ENCODE measurements at places on chromosomes 12 and 14.
A peak's percentile ranks its signal among the peaks of the same experiment; 100 is the strongest.

GRCh38 chr14:77822307-77822706 is 22.4 kb downstream of the ADCK1 start:
- no peak for DNase-seq

DNA sequence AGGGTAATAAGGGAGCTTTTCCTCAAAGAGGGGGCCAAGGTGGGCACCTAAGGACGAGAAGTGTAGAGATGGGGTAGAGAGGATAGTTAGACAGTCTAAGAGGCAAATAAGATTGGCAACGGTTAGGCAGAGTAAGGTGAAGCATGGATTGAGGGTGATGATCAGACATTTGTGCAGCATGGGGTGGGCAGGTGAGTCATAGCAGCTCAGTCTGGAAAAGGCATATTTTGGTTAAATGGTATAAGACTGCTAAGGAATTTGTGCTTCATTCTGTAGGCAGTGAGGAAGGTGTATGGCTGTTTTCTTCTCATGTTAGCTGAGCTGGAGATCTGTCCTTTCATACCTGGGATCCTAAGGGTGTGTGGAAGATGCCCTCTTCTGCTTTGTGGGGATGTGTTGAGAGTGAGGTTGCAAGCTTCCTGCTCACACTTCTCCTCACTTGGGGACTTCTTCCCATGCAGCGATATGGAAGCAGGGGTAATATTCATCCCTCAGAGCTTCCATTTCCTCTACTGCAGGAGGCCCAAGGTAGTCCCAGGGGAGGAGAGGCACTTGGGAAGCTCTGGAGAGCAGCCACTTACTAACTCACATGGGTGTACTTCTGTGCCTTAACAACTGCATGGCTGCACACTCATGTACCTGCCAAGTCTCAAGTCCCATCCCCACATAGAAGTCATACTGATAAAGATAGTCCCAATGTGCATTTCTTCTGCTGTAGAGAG is 28.9 kb downstream of the GSG1 start:
- no peak for DNase-seq

DNA sequence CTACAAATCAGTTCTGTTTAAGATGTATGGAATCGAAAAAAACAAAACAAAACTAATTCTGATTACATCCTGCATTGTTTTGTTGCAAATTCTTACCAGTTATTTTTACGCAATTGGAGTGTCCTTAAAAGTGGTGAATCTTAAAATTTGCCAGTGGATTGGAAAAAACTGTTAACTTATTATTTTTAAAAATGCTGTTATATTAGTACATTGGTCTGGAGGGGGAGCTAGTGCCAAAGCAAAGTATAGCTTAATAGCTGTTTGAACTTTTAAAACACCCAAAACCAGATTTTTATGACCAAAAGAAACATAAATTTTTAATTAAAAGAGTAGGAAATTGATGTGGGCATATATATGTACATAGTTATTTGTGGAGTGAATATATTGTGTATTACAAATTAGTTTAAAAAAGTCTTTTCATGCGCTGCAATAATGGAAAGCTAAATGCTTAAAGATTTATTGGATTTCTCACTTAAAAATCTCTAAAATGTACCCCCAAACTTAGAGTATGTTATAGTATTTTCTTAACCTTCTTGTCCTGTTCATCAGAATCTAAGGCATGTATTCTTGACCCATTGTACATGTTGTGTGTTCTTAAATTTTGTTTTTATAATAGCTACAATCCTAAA is 2.5 kb downstream of the FUT8 start:
- no peak for DNase-seq

DNA sequence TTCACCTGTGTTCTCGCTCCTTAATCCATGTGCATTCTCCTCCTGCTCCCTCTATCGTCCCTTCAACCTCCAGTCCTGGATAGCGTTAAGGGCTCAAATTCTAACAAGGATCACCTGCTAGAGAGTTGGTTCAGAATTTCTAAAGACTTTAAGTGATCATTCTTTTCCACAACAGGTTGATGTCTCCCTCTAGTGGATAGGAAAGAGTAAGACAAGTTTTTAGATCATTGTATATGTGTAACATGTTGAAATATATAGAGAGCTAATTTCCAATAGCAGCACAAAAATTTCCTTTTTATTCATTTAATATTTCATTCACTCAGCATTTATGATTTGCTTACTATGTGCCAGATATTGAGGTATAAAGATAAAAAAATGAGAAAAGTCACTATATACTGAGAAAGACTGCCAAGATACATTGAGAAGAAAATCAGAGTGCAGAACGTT is 9.3 kb upstream of the ESR2 start:
- DNase-seq = peak; percentile 49

DNA sequence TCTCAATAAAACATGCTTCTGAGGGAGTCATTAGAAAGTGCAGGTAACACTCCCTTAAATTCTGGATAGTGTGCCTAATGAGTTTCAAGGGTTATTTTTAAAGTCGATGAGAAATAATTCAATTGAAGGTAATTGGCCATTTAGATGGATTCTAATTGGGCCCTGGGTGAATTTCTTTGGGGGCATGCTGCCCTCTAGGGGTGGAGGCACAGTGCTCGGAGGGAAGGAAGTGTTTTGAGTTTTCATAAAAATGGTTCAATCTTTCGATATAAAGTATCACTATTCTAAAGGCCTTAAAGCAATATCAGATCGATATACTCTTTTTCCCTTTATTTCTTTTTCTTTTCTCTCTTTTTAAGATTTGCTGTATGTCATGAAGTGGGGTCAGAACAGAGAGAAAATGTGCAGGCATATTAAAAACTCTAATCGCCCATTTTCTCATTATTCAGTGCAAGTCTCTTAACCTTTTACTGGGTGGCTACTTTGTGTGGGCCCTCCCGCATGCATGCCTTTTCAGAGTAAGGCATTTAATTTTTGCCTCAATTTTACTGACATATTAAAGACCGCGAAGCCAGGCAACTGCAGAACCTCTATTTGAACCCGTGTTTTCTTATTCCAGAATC is 25.5 kb downstream of the NKX2-8 start:
- DNase-seq = peak; percentile 70

- no peak for DNase-seq
Observed at GRCh38 chr12:10779103-10779502, 23.3 kb downstream of the TAS2R7 start.

DNA sequence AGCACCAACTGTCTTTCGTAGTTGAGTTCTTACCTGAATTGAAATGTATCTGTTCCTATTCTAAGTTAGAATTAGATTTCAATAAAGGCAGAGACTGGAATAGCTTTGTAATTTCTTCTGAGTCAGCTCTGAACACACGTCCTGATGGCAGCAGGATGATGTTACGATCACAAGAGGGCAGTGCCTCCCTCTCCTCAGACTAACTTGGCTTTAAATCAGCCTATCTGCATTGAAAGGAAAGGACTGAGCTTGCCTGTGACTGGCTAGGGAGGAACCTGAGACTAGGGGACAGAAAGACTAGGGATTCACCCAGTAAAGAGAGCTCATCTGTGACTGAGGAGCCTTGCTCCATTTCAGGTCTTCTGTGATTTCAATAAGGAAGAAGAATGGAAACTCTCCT is 323.7 kb upstream of the OR4E1 start:
- DNase-seq = no peak

DNA sequence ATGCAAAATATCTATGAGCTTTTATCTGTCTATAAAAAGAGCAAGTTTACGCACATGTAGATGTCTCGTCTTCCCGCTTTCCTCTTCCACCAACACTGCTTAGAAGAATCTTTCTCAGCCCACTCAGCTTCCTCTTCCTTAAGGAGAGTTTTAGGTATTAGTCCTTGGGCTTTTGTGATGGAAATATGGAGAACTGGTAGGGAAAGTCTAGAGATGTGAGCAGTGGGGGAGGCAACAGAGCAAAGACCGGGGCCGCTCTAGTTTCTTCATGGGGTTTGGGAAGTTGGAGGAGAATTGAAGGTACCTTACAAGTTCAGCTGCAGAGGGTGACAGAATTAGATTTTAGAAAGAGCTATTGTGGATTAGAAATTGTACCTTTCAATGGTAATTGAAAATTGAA is 56.3 kb upstream of the CPNE8 start:
- no peak for DNase-seq

GRCh38 chr14:95614349-95614748 is 71.9 kb upstream of the TCL1B start:
- no peak for DNase-seq

DNA sequence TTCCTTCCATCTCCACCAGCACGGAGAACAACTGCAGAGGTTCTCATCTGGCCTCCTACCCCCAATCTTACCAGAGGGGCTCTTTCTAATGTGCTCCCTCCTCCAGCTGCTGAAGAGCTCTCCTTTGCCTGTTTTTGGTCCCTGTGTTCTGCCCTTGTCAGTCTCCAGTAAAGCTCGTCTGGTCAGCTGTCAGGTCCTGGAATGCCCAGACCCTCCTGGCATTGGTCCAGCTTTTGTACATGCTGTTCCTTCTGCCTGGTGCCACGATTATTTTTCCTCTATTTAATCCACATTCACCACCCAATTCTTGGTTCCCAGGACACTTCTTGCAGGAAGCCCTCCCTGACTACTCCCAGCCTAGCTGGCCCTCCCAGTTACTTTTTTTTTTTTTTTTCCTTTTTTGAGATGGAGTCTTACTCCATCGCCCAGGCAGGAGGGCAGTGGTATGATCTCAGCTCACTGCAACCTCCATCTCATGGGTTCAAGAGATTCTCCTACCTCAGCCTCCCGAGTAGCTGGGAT is 6.5 kb downstream of the SLC8B1 start:
- no peak for DNase-seq

DNA sequence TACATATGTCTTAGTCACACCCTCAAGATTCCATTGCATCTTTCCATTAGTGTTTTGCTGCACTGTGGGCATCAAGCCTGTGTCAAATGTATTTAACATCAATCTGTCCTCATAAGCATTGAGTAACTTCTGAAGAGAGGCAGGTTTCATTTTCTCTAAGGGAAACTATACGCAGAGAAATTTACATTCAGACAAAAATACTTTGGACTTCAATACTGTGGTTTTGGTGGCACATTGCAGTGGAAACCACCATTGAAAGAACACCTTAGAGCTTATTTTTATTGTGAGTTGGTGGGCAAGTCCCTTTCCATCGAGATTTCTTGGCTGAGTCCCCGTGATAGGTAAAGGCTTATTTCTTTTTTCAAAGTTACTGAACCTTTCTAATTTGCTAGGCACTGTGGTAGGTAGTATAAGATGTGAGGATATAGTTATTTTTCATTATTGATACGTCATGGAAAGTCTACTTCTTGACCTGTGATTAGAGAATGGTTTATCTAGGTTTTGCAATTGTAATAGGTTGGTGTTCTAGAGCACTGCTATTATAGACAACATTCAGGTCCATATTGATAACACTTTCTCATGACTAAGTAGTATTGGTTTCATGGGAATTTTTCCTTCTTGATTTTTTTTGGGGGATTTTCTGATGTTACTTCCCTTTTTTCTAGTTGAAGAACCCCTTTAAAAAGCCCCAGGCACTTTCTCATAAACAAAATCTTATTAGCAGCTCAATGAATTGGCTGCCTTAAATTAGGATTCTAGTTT is 81.9 kb downstream of the CFAP54 start:
- no peak for DNase-seq

DNA sequence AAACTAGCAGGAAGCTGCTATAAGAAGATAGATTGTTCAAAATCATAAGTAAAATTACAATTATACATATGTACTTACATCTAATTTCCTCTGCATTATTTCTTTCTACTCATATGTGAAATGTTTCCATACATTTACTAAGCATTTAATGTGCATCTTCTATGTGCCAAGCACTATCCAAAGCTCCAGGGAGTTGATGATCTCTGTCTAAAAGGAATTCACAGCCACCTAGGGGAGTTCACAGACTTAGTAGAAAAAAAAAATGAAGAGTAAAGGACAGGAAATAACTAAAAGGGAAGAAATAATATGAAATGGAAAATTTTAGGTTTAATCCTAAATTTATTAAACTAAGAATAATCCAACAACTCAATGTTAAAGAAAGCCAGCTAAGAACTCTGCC is 91.7 kb downstream of the EFCAB11 start:
- no peak for DNase-seq

GRCh38 chr14:29755311-29756018 is 172.2 kb downstream of the PRKD1 start:
- no peak for DNase-seq

GRCh38 chr12:98439471-98439951 is 75.9 kb upstream of the TMPO start:
- no peak for DNase-seq

GRCh38 chr12:33546004-33546403 is 106.4 kb upstream of the SYT10 start:
- DNase-seq = no peak

GRCh38 chr12:26153421-26154154 is 28.8 kb upstream of the BHLHE41 start:
- no peak for DNase-seq

- DNase-seq = no peak
Observed at GRCh38 chr14:36245223-36245622, 68.7 kb upstream of the PTCSC3 start.

All from D341Med (cell line).